Smooth muscle cell of the brain vasculature (primary cell): ENCODE measurements at places on chromosomes 2 and 18.

GRCh38 chr2:165678882-165679281, 115.2 kb downstream of the GALNT3 start:
- DNase-seq = no peak

DNA sequence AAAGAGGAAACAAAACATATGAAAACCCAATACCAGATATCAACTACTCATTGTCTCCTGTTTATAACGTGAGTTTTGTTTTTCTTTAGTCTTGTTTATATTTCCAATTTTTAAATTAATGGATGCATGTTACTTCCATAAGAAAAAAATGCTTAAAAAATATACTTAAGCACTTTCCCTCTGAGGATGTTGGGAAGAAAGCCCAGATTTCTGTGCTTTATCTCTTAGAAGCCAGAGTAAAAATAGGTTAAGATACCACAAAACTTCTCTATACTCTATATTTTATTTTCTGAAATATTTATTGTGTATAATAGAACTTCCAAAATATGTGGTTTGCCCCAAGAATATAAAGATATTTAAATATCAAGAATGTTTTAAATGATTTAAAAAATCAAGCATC, 633.9 kb downstream of the STK39 start:
- DNase-seq = no peak

GRCh38 chr2:201100497-201100896, 15.5 kb upstream of the CFLAR start:
- no peak for DNase-seq

GRCh38 chr2:239291475-239292350, 109.1 kb downstream of the HDAC4 start:
- no peak for DNase-seq
